Activated CD4-positive, alpha-beta memory T cell treated with anti-CD3 and anti-CD28 coated beads, Interleukin-2, amount 10 ng/mL, durations not matched to agents 7 days and 5 days (primary cell): ENCODE measurements at places on chromosomes 11 and 22.

DNA sequence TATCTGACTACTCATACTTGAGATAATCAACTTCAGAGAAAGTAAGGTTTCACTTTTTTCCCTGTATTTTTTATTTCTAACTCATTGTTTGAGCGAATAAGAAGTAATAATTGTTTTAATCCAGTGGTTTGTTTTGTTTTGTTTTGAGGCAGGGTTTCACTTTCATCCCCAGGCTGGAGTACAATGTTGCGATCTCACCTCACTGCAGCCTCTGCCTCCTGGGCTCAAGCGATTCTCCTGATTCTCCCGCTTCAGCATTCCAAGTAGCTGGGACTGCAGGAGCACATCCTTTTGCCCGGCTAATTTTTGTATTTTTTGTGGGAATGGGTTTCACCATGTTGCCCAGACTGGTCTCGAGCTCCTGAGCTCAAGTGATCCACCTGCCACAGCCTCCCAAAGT is 8.6 kb downstream of the GTF2H1 start:
- no peak for DNase-seq

DNA sequence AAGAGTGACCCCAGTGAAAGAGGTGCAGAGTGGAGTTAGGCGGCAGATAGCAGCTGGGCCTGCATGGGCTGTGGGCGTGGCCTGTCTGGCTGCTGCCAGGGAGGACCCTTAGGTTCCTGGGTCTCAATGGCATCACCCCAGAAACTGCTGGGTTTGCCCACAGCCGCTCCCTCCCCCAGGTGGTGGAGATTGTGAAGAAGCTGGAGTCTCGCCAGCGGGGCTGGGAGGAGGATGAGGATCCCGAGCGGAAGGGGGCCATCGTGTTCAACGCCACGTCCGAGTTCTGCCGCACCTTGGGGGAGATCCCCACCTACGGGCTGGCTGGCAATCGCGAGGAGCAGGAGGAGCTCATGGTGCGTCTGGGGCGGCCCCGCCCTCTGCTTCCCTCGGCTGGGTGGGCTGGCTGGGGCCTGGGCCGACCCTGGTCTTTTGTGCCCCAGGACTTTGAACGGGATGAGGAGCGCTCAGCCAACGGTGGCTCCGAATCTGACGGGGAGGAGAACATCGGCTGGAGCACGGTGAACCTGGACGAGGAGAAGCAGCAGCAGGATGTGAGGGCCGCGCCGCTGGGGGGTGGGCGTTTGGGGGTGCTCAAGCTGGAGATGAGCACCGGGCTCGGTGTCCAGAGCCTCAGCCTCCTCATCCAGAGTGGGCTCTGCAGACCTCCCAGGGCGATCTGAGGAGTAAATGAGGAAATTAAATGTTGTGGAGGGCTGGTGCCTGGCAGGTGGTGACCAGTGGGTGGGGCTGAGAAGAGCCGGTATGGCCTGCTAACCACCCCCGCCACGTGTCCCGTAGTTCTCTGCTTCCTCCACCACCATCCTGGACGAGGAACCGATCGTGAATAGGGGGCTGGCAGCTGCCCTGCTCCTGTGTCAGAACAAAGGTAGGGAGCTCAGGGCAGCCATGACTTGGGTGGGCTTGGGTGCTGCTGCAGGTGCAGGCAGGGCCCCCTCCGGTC is 15.0 kb downstream of the SART1 start:
- no peak for DNase-seq

DNA sequence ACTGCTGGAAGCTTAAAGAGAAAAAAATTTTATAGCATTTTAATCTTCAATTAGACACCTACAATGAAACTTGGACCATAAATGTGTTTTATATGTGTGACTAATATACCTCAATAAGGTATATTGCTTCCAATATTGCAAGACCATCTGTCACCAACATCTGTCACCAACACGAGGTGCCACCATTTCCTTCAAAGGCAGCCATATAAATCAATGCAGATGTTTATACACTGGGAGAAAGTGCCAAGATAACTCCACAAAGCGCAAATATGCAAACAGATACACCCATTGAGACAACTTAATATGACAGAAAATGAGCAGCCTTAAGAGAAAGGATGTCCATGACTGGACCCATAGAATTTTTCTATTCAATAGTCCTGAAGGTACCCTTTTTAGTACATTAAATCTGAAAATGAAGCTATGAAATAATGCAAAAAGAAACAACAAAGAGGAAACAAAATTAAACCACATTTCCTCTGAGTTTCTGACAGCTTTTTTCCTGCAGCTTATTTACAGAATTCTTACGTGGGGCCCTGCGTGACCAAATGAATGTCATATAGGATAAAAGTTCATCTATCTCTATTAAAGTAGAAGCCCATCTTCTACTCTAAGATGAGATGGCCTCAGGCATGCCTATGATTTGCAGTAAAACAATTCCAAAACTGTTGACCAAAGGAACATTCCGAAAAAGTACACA is 12.5 kb downstream of the MPZL3 start:
- DNase-seq = no peak

DNA sequence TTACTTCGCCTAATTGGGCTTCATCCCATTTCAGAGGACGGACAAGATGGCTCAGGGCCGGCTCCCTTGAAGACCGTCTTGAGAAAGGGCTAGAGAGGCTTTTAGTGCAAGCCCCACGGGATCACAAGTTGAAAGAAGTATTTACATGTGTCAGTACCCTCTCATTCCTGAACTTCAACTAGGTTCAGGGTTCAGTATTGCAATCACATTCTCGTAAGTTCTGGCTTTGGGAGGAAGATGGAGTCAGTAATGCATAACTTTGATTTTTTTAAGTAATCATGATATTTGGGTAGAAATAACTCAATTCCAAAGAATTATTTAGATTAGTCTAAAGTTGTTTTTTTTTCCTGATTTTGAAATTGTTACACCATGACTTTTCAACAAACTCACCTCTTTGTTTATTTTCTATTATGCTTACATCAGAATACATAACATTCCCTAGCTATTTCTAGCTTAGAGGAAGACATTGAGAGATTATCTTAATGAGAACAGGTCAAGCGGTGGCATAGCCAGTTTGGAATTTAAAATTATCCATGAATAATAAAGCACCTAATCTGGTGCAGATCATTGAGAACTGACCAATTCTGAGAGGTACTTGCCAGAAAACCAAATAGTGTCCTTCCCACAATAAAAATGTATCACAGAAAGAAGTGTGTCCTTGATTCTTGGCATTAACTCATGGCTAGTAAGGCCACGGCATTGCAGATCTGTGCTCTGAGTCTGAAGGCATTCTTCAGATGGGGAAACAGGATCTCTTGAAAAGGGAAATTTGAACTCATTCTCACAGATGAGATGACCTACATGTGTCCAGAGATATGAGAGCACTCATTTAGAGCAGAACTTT is 92.1 kb upstream of the BLID start:
- no peak for DNase-seq

- DNase-seq = no peak
These were observed 86.0 kb downstream of the FEZ1 start for GRCh38 chr11:125410091-125410490.
